Panc1 (cell line): ENCODE measurements at places on chromosomes 11 and 22. TPM values are rescaled to one million over a fixed set of nuclear protein-coding genes. Genes with fewer than 3 reads are reported as not detected.

Gene PTPRCAP
- total RNA-seq: 0.82 TPM

Gene PTPRJ
- total RNA-seq: 73.6 TPM

Gene CWC15
- 58.9 TPM for total RNA-seq

Gene TENM4
- total RNA-seq: 0.39 TPM

Gene SMIM35
- not detected for total RNA-seq

Gene C11orf65
- total RNA-seq: 0.18 TPM

Gene TSGA10IP
- not detected for total RNA-seq

Gene OR10D3
- total RNA-seq: not detected

Gene FREY1
- total RNA-seq: 1.4 TPM

Gene PC
- total RNA-seq: 12.8 TPM

Gene PNPLA5
- not detected for total RNA-seq

DNA sequence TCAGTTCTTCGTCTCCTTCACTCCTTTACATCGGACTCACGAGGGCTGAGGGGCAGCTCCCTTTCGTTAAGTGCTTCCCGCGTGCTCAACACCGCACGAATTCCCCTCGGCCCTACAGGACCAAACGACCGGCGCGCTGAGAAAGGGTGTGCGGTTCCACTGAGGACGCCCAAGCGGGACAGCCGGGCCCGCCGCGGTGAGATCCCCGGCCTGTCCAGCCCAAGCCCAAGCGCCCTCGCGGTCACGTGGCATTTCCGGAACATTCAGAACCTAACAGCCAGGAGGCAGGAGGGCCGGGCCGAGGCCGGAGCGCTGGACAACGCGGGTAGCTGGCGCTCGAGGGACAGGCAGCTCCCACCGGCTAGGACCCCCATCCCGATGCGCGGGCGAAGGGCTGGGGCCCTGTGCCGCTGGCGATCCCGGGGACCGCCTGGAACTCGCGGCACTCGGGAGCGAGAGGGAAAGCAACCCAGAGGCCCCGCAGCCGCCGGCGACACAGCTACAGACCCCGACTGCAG lies 737 bp upstream of the STIP1 start:
- no peak for DNase-seq

GRCh38 chr11:116557282-116557681 lies 215.5 kb downstream of the BUD13 start:
- no peak for DNase-seq

DNA sequence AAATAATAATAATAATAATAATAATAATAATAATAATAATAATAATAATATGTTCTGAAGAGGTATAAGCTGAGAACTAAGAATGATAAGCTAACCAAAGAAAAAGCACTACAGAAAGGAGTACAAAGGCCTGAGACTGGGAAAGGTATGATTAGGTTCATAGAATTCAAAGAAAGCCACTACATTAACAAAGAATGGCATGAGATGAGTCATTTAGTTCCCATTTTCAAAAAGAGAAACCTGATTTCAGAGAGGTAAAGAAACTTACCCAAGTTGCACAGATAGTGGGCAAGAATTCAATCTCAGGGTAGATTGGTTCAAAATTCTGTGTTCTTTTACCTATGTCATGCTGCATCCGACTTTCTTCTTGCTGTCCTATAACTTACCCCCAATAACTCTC lies 350.9 kb downstream of the TTC28 start:
- DNase-seq: no peak

DNA sequence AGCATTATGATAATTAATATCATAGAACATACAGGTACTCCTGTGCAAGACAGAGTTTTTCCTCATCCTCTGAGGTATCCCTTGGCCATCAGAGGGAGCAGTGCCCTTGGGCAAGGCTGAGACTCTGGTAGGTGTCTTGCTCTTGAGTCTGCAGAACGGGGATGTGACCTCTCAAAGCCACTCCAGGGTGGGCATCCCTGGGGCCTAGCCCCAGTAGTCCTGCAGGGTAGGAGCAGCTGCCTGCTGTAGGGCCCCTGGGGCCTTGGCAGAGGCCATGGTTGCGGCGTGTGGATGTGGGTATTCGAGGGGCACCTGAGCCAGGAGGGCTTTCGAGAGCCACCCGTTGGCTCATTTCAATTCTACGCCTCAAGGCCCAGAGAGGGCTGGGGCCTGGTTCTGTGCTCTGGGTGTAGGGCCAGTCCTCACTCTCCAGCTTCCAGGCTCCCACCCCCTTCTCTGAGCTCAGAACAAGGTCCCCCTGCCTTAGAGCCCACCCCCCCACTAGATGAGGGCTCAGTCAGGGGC lies 7.7 kb upstream of the OMP start:
- DNase-seq: no peak

GRCh38 chr11:70025308-70025707 lies 52.8 kb upstream of the ANO1 start:
- no peak for DNase-seq

GRCh38 chr11:112345166-112345565 lies 84.5 kb upstream of the PLET1 start:
- no peak for DNase-seq

- DNase-seq: no peak
These were observed 18.4 kb upstream of the SMTN start for GRCh38 chr22:31062566-31063230.

- DNase-seq: no peak
These were observed 566.2 kb downstream of the TMEM135 start for GRCh38 chr11:87603887-87604286.

- DNase-seq: no peak
These were observed 48.8 kb downstream of the GDPD4 start for GRCh38 chr11:77252555-77253270.

GRCh38 chr11:75499423-75500190 lies 26.1 kb downstream of the GDPD5 start:
- no peak for DNase-seq

- no peak for DNase-seq
These were observed 720.1 kb downstream of the KCNA4 start for GRCh38 chr11:29296680-29297079.

GRCh38 chr11:44808053-44808753 lies 81.4 kb downstream of the TSPAN18 start:
- DNase-seq: no peak

DNA sequence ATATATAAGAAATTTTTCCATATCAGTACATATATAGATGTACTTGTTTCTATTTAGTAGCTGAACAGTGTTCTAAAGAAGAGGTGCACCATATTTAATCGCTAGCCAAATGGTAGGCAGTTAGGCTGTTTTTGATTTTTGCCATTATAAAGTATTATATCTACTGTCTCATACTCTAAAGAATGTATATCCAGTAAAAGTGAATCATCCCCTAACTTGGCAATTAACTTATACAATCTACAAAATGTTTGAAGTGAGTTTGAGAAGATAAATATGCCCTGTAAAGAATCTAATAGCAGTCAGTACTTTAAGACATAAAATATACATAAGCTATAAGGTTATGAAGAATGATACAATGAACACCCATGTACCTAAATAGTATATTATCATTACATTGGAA lies 291.5 kb downstream of the SWAP70 start:
- no peak for DNase-seq

- DNase-seq: no peak
These were observed 76.7 kb downstream of the FAR1 start for GRCh38 chr11:13745165-13745564.

GRCh38 chr22:31764785-31765184 lies 11.0 kb downstream of the DEPDC5 start:
- DNase-seq: no peak

- no peak for DNase-seq
These were observed 1.3 kb downstream of the ARHGEF12 start for GRCh38 chr11:120337355-120338106.

- DNase-seq: no peak
These were observed 4.6 kb downstream of the C11orf96 start for GRCh38 chr11:43947003-43947500.

GRCh38 chr11:106723071-106723470 lies 295.2 kb downstream of the GUCY1A2 start:
- no peak for DNase-seq

DNA sequence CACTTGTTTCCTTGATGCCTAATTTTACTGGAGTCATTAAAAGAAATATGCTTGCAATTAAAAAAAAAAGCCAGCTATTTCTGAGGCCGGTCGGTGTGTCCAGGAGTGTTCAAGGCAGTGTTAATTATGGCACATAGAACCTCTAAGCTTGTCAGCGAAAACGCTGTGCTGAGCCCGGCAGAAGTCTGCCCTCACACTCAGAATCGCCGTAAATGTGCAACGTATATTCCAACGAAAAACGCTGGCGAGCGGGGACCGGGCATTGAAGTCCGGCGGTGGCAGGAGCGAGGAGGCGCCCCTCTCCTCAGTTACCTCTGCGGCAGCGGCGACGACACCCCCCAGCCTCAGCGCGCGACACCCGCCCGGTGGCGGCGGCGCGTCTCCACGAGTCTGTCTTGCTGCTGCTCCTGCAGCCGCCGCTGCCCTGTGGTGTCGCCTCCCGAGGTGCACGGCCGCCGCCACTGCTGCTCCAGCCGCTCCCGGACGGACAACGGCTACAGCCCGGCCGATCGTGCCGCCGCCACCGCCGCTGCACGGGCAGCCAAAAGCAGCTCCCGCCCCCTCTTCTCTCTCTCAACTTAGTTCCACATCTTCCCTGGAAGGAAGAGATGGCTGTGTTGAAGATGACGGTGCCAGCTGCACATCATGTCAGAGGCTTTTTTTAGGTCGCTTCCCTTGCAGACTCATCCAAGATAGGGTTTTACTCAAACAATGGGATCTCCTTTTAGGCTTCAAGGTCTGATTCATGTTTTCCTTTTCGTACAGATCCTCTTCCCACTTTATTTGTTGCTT lies 56.0 kb downstream of the JAM3 start:
- DNase-seq: no peak

- DNase-seq: no peak
These were observed 66.9 kb downstream of the SCUBE1 start for GRCh38 chr22:43276321-43276720.

DNA sequence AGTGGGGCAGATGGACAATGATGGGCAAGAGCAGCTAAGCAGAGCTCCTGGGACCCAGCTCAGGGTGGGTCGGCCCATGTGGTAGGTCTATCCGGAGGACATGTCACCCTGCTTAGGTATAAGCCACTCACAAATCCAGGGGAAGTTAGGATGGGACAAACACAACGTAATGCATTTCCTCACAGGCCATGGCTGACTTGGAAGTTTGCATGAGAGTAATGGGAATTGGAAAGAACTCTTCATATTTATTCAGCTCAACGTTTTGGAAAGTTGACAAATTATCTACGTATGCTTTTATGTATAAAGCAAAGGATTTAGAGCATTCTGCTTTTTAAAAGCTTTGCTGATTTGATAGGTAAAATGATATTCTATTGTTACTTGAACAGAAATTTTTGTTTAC lies 74.9 kb downstream of the SMCO4 start:
- no peak for DNase-seq

DNA sequence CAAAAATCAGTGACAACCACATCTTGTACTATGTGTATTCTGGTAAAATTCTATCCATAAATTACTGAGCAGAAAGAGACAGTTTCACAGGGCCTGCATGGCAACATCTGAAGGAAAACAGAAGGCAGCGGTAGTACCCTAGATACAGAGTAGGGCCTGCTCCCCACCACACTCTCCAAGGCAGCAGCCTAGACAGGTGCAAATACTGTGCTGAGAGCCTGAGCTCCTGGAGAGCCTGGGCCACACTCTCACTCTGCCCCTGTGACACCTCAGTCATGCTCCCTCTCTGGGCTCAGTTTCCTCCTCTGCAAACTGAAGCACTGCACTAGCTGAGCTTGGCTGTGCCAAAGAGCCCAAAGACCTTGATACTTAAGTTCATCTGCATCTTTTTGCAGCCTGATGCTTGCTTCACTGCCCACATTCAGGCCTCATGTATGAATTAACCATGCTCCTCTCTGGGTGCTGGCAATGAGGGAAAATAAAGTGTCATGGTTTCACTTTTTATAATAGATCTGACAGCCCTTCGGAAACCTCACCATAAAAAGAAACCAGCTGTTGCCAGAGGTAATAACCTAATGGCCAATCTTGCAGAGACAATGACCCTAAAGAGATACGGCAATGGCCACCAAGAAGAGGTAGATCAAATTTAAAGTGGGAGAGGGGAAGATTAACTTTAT lies 104.7 kb downstream of the PLEKHA7 start:
- DNase-seq: no peak

DNA sequence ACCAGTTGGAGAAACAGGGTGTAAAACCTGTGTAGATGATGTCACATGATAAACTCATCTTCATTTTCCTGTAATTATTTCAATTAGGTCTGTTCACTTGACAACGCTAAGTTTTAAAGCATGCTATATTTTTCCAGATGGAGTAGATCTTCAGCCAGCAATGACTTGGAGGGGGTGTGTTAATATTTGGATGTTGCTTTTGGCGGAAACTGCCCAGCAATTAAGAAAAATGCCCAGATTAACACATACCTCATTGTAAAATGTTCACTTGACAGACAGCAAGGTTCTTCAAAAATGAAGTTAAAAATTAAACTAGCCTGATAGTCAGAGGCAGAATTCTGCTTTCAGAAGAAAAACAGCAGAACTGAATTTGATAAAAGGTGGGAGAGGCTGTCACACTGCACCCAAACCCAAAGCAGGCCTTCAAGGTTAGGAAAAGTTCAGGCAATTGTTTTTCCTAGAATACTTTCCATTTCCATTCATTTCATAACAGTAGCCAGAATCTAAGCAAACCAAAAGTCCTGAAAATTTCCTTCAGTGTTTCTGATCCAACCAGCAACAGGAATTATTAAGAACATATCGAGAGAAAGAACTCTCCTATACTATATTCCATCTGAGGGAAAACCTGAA lies 33.0 kb downstream of the VSIG10L2 start:
- DNase-seq: no peak

- peak; percentile 87 for DNase-seq
These were observed 83.9 kb upstream of the SNX19 start for GRCh38 chr11:130999992-131000770.

DNA sequence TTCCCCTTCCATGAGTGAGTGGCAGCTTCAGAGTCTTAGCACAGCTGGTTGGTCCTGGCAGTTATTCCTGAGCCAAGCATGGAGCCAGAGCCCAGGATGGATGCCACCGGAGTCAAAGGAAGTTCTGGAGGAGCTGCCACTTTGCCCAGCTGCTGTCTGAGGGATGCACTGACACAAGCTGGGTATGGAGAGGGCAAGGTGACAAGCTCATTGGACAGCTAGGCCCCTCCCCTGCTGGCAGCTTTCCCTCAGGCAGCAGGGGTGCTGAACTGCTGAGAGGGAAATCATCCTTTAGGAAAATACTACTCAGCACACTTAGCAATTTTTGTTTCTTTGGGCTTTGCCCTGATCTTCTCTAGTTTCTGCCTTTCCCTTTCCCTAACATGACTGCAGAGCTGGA lies 99.3 kb upstream of the SESN3 start:
- DNase-seq: no peak

- DNase-seq: no peak
These were observed 271.2 kb upstream of the SYN3 start for GRCh38 chr22:33329398-33329797.

GRCh38 chr11:75223954-75224643 lies 16.5 kb upstream of the TPBGL start:
- no peak for DNase-seq
